Left ventricle myocardium inferior (tissue), 1 donor: ENCODE measurements at places on chromosomes 16 and 17. TPM values are rescaled to one million over a fixed set of nuclear protein-coding genes. Genes with fewer than 3 reads are reported as not detected.

DNA sequence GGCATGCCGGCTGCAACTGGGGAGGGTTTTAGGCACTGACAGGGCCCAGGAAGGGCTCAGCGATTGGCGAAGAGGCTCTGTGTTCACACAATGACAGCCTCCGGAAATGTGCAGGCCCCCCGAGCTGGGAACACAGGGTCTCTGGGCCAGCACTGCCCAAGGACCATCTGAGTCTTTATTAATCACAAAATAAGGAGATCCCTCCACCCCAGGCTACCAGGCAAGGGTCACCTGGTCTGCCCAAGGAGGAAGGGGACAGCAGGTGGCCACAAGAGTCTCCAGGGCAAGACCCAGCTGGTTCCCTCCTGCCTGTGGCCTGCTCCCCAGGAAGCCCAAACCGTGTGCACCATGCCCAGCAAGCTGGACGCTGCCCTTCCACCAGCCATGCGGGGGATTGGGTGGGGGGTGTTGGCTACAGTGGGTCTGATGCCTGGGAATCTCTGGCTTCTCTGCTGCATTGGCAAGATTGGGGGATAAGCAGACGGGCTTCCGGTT lies 52.1 kb upstream of the TNRC6C start:
- no peak for DNase-seq

DNA sequence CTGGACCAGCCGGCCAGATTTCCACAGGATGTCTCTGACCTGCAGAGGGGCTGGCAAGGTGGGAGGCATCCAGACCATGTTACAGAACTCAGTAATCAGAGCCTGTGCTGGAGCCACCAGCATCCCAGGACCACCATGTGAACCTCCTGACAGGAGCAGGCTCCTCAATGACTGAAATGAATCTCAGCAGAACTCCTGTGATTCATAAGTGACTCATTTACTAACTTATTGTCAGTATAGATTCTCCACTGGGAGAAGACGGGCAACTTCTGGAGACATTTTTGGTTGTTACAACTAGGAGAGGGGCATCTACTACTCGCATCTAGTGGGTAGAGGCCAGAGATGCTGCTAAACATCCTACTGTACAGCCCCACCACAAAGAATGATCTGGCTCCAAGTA lies 3.1 kb upstream of the WWOX start:
- DNase-seq, result no peak

- DNase-seq, result no peak
Observed at GRCh38 chr17:7441266-7441665, 2.0 kb downstream of the FGF11 start.

DNA sequence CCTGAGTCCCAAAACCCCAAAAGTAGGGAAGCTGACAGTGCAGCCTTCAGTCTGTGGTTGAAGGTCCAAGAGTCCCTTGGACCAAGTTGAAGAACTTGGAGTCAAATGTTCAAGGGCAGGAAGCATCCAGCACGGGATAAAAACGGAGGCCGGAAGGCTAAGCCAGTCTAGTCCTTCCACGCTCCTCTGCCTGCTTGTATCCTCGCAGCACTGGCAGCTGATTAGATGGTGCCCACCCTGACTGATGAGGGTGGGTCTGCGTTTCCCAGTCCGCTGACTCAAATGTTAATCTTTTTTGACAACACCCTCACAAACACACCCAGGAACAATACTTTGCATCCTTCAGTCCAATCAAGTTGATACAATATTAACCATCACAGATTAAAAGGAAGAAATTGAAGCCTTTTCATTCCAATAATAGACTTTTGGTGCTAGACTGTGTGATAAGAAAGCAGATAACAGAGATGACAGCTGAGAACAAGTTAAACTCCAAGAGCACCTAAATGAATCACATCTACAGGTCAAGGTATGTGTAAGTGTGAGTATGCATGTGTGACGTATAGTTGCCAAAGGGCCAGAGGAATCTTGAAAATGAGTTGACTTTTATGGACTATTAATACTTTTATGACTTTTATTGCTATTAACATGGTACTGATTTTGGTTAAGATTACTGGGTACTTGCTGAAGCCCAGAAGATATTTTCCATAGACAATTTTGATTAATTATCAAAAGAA lies 933.5 kb upstream of the SOX9 start:
- no peak for DNase-seq

GRCh38 chr17:33459078-33459940 lies 166.2 kb upstream of the ASIC2 start:
- no peak for DNase-seq

DNA sequence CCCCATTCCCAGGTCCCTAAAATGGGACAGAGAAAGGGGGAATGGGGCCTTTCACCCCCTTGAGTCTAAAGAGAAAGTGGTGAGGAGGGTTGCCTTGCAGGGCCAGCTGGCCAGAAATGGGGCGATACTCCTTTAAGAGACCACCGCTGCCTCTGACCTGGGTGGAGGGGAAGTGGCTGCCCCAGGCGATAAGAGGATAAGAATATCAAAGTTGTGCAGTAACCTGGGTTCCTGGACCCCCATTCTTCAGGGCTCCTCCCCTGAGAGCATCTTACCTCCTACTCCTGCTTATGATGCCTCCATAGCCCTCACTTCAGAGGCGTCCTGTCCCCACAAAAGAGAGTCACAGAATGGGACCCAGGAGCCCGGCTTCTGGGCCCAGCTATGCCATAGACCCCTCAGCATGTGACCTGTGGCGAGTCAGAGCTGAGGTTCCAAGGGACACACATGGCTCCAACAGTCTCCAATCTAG lies 5.2 kb upstream of the TSPOAP1 start:
- no peak for DNase-seq

DNA sequence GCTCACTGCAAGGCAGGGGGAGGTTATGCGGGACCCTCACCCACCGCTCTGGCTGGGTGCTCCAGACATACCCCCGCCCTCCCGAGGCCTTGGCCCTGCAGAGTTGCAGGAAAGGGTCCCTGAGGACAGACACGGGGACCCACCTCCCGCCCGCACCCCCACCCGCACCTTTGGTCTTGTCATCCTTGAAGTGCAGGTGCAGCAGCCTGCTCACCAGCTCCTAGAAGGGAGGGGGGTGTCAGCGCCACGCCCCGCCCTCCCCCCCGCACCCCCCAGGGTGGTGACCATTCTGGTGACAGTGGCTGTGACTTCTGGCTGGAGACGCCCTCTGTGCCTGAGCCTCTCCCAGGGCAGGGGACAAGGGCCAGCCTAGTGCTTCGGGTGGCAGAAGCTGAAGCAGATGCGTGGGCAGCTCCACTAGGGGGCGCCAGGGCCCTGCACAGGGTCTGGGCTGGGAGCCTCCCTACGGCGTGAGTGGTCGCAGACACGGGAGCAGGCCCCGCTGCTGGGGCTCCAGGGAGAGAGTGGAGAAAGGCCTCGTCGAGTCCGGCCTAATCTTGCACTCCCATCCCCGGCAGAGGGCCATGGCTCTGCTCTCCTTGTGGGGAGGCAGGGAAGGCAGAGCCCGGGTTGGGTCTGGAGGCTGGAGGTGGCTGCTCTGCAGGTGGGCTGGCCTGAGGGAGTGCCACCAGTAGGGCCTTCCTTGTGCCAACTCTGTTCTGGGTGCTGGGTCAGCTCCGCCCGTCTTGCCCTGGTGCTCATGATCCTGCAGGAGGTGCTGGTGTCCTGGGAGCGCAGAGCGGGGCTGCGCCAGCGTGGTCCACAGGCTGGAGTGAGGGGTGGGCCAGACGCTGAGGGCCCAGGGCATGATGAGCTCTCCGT lies 2.7 kb downstream of the CENPX start:
- peak; percentile 51 for DNase-seq

GRCh38 chr16:18834864-18835263 lies 33.5 kb upstream of the ARL6IP1 start:
- no peak for DNase-seq

TP53TG3 gene
- total RNA-seq, result not detected
